ENCODE measurements at places on chromosomes 7 and 10.

DNA sequence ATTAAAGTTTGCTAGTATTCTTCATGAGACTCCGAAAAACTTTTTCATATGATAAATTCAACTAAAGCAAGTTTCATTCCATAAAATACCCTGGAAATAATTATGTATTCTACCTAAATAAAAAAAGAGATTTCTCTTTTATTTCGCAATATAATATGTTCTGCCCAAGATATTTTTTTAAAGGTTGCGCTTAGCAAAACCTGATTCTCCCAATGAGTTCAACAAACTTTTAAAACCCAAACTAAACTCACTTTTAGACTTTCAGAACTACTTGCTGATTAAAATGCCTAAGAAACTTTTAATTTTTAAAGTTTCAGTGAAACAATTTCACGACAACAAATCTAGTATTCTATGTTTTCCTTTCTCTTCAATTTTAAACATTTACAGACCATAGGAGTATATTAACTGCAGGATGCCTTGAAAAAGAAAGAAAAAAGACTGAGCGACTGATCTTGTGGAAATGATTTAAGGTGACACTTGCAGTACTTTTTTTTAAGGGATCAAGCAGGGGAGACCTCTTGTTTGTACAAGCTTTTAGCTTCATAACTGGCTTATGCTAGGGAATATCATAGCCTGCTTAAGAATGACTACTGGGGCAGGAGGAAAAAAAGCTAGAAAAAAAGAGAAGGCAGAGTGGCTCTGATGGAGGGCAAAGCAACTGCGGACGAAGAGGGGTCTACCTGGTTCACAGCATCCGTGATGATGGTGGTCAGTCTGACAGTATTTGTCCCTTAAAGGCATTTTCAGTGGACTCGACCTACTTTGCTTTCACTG is 1.5 kb downstream of the ZNF800 start:
- DNase-seq = peak; percentile 3

DNA sequence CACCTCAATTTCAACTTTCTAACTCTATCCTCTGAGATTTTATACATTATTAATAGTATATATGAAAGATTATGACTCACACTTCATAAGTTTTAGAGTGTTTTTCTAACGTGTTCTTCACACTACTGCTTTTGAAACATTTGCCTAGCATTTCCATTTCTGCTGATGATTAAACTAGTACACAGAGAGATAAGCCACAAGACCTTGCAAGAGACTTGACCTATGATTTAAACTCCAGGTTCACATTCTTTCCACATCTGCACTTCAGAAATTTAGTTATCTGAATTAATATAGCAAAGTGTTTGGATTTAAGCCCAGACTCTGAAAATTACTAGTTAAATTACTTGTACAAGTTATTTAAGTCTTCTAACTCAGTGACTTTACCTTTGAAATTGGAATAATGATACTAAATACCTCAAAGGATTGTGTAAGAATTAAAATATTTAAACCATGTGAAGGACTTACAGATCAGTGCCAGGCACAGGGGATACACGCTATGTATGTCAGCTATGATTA is 66.6 kb downstream of the PCLO start:
- no peak for DNase-seq

DNA sequence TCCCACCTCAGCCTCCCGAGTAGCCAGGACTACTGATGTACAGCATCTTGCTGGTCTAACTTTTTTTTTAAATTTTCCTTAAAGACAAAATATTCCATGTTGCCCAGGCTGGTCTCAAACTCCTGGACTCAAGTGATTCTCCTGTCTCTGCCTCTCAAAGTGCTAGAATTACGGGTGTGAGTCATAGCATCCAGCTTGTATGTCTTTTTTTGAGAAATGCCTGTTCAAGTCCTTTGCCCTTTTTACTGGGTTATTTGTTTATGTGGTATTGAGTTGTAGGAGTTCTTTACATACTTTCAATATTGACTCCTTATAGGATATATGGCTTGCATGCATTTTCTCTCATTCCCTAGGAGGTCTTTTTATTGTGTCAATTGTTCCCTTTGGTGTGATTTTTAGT is 486.4 kb downstream of the MAGI2 start:
- no peak for DNase-seq

DNA sequence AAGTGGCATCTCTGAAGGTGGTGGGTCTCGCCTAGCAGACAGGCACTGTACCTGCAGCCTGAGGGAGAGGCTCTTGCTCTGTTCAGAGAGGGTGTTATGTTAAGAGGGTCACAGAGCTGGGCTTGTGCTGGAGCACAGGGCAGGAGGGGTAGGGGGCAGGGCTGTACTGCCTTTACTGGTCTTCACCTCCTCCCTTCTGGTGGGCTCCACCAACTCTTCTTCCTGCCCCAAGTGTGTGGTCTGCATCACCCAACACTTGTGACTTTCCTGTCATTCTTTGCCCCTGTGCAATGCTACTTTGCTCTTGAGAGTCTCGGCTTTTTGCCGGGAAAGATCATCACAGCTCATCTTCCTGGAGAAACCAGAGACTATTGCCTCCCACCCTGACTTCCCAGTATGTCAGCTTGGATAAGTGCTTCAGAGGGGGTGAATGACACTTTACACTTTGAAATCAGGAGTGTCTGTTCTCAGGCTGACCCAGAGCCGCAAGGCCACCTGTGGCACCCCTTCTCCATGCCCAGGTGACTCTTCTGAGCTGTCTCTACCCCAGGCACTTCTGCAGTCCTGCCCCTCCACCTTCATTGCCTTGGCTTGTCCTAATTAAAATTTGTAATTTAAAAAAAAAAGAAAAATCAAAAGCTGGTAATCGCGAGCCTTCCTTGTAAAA is 38.4 kb upstream of the IKZF1 start:
- no peak for DNase-seq

- peak; percentile 68 for DNase-seq
These were observed at the start of gene GPR85 for GRCh38 chr7:113086431-113086888. GPR85 (minus strand) TSS chr7:113086827; CDS start chr7:113084721, 2,106 bp downstream.

DNA sequence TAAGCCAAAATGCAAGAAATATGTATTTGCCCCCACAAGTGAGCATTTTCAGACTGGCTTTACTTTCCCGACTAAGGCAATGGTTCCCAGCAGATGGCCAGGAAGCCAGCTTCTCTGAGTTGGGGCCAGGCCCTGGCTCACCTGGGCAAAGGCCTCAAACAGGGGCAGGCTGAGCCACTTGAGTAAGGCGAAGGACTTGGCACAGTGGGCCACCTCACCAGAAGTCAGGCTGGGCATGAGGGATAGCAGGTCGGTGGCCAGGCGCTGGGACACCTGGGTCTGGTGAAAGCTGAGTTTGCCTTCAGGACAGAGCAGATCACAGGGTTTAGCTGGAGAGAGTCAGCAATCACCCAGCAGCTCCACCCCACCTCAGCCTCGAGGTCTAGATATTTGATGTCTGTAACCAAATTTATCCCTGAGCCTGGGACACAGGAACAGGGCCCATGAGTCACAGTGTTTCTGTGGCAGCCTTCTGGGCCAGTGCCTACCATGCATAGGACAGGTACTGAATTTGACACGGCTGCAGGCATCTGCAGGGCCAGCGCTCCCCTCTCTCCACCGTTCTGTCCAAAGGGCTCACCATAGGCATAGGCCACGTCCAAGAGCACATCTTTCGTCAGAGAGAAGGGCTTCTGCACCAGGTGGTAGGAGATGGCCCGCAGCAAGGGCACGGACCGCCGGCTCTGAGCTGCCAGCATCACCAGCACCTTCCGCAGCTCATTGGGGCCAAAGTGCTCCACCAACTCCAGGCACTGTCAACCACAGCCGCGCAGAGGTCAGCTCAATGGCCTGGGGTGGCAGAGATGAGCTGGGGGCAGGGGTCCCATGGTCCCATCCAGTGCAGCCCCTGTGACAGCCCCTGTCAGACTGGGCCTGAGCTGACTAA is 7.3 kb downstream of the TBRG4 start:
- no peak for DNase-seq

DNA sequence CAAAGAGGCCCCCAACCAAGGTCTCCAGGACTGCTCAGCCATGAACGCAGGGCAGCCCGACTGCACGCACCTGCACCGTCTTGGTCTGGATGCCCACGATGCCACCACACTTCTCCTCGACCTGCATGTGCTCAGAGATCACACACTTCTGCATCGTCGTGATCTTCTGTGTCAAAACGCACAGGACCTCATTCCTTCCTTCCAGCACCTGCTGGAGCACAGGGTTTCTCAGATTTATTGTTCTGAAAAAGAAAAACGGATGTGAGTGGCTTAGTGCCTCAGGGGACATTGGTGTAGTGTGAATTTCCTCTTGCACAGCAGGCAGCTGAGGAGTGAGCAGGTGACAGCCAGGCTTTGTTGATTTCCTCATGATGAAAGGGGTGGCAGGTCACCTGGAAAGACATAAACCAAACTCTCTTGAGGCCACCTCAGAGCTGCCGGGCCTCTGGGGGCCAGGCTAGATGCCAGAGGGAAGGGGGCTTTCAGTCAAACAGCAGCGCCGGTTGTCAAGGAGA is 38.2 kb downstream of the GSDME start:
- DNase-seq = no peak

GRCh38 chr7:33452805-33453502 is 323.6 kb downstream of the BBS9 start:
- DNase-seq = no peak

- DNase-seq = no peak
These were observed 19.3 kb upstream of the ADAMTS14 start for GRCh38 chr10:70652761-70653657.

- DNase-seq = no peak
These were observed 29.3 kb upstream of the ETV1 start for GRCh38 chr7:14018751-14019150.

- no peak for DNase-seq
These were observed 1.9 kb upstream of the PAX4 start for GRCh38 chr7:127619681-127620405.

DNA sequence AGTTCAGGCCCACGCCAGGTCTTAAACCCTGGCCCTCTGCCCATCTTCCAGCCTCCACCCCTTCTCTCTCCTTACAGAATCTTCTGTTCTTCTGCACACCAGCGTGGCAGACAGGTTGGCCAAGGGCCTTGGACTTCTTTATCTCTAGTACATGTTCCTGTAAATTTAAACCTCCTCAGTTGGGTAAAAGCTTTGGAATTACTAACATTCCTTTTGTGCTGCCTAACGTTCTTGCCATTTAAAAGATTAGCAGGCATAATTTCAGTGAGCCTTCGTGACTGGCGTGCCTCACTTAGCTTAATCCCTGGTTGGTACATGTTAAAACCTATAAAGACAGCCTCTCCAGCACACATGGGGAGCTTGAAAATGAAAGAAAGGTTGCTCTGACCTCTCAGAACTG is 192.2 kb downstream of the CUX1 start:
- no peak for DNase-seq

- DNase-seq = no peak
These were observed 128.6 kb downstream of the CCNY start for GRCh38 chr10:35464825-35465456.

DNA sequence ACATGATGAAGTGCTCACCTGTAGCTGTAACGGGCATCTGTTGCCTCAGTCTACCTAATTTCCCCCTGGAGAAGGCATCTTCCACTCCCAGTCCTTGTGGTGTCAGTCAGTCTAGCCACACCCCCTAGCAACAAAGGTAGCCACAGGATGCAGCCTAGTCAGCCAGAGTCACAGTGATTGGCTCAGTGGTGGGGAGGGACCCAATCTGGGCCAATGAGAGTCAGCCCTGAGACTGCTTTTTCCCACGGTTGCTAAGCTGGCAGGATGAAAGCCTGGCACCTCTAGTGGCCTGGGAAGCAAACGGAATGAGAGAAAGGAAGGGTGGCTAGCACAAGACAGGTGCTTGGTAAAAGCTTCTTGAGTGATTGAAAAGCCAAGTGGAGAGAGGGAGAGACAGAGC is 118.6 kb downstream of the SH3PXD2A start:
- DNase-seq = no peak

GRCh38 chr10:8380833-8381496 is 326.5 kb downstream of the GATA3 start:
- DNase-seq = no peak

- no peak for DNase-seq
These were observed 120.7 kb upstream of the ADARB2 start for GRCh38 chr10:1858048-1858447.

DNA sequence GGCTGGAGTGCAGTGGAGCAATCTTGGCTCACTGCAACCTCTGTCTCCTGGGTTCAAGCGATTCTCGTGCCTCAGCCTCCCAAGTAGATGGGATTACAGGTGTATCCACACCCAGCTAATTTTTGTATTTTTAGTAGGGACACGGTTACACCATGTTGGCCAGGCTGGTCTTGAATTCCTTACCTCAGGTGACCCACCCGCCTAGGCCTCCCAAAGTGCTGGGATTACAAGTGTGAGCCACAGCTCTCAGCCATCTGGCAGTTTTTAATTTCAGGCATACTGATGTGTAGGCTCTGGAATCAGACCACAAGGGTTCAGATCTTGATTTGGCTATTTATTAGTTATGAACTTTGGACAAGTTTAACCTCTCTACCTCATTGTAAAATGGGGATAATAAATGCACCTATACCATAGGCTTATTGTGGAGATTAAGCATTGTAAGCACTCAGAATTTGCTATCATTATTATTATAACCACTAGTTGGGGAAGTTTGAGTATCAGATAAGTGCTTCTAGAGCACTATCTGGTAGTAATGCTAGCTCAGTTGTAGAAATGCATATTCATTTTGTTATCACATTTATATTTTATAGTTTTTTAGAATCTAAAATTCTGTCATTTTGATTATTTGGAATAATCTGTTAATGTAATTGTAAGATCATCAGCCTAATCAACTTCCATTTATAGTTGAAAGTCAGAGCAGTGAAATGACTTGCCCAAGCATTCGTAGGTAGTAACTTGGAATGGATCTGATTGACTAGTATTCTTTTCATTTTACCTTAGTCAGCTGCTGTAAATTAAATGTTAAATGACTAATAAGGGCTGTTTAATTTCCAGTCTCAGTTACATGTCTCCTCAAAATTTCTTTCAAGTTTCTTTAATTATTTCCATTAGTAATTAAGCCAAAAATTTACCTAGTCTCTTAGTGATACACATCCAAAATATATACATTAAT is 22.5 kb downstream of the KMT2E start:
- DNase-seq = no peak

DNA sequence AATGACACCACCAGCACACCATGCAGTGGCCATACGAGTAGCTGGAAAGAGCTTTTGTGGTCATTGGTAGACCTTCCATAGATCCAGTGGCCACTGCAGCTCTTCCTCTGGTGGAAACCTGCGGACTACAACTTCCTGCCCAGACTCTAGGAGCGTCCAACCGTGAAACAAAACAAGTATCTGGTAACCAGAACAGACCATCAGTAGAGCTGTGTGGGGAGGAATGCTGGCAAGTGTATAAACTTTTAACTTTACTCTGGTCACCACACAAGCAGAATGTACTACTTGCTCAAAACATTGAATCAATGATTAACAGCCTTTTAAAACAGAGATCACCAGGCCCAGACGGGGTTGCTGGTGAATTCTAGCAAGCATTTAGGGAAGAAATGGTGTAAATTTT is 154.7 kb upstream of the DGKB start:
- peak; percentile 5 for DNase-seq
